ENCODE measurements at places on chromosomes 6 and 20.

- no peak for DNase-seq
These were observed 23.1 kb upstream of the DNAAF9 start for GRCh38 chr20:3430376-3431069.

DNA sequence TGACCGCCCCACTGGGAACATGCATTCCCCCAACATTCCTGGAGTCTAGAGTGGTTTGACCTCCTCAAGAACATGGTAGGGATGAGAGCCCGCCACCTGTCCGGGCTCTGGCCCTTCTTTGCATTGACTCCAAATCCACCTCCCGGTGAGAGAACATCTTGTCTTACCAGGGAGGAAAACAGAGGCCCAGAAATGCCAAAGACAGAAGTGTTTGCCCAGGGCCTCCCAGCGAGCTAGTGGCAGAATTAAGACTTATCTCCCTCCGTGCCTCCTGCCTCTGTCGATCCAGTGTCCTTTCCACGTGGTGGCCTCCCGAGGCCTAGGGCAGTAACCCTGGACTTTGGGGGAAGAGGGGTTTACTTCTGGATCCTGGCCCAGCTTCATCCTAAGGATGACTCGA lies 134.8 kb downstream of the JPH2 start:
- DNase-seq, result no peak

DNA sequence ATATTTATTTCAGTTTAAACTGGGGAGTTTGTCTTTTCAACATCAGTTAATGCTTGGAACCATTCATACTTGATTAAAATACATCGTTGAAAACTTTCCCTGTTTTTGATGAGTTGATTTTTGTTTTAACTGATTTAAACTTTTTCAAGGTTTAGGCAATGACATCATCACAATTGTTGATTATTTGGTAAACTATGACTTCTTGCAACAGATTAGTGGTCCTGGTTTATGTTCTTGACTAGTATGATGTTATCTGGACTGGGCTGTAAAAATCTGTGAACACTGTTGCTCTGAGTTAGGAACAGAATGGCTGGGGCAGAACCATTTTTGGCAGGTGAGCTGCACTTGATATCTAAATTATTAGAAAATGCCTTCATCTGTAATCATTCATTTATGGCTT lies at the start of gene ZC2HC1B:
ZC2HC1B (plus strand) TSS at position 241 of the 400 bp plus-strand sequence; CDS start at position 307, 66 bp downstream.
- DNase-seq, result no peak

- no peak for DNase-seq
These were observed 29.6 kb downstream of the RAMACL start for GRCh38 chr6:166556863-166557322.

GRCh38 chr6:75167851-75168250 lies 38.0 kb downstream of the COL12A1 start:
- DNase-seq, result no peak

DNA sequence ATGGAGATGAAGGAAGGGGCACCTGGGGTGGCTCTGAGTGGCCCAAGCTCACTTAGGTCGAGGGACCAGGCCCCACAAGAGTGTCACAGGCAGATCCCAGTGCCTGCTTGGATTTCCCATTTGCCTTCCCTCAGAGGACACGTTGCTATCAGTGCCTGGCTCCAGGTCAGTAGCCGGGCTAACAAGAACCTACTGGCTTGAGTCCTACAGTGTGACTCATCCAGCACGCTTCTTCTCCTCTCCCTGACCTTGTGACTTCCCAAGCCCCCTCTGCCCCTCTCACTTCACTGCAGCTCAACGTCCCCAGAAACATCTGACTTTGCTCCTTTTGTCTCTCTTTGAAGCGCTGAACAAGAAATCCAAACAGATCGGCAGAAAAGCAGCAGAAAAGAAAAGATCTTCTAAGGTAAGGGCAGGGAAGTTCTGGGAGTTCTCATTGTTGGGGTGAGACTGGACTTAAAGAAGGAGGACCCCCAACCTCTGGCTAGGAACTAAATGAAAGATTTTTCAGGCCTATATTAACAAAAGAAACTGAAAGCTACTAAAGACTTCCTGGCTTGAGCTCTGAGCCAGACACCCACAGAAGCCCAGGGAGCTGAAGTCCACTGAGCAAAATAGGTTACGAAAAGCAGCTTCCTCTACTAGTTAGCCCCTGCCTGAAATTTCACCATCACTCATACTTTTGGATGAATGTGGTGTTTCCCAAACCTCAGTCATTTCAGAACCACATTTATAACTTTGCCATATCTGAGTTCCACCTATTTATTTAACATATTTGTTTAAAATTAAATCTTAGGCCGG lies 21.5 kb downstream of the ASIP start:
- DNase-seq, result no peak

- no peak for DNase-seq
These were observed 97.5 kb downstream of the ZMYND8 start for GRCh38 chr20:47258745-47259695.

DNA sequence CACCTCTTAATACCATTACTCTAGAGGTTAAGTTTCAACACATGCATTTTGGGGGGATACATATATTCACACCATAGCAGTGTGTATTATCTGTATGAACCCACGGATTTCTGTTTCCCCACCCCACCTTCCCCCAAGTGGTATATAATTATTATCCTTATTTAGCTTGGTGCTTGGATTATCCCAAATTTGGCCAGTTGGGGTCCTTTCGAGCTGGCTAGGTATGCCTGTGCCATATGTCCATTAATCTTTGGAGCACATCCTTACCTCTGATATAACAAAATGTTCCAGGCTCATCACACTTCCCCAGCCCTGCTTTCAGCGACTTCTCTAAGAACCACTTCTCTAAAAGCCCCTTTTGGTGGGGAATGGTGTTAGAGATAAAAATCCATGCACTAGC lies 118.7 kb upstream of the MLIP start:
- no peak for DNase-seq

- no peak for DNase-seq
These were observed 73.7 kb downstream of the TPD52L1 start for GRCh38 chr6:125227244-125227643.

GRCh38 chr20:49775229-49775693 lies 37.4 kb upstream of the SLC9A8 start:
- no peak for DNase-seq

DNA sequence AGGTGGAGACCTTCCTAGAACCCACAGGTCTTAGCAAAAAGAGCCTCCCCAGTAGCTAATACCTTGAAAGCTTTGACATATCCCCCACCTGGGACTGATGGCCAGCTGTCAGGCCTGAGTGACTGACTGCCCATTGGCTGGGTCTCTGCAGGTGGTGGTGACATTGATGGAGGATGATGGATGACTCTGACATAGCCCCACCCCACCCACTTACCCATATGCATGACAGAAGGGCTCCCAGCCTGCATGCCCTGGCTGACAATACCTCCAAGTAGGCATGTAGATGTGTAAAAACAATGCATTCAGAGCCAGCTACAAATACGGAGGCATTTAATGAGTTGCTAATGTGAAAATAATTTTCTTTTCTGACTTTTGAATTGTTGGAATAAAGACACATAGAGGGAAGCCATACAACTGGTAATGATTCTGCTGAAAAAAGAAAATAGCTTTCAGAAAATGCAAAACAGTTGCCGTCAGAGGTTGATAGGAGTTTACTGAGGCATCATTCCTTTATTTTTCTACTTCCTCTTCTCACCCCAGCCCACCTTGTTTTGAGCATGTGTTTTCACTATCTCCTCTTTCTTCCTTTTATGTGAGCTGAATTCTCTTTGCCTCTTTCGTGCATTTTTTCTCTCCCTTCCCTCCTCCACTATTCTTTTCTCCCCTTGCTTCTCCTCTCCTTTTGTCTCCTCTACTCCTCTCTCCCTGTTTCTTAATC lies 70.6 kb downstream of the OLIG3 start:
- no peak for DNase-seq

DNA sequence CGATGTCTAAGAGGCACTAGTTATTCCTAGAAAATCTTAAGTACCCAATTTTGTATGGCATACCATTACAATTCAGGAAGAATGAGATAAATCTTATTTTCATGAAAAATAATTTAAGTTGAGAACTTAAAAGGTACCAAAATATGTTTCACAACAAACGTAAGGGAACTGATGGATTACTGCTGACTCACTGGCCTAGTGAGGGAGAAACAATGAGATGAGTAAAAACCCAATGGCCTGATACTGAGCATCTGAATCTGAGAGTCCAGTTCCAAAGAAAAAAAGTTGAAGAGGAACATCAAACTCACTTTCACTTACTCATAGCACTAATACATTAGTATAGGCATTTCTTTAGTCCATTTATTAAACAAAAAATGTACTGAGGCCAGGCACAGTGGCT lies 56.0 kb downstream of the MDN1 start:
- no peak for DNase-seq

DNA sequence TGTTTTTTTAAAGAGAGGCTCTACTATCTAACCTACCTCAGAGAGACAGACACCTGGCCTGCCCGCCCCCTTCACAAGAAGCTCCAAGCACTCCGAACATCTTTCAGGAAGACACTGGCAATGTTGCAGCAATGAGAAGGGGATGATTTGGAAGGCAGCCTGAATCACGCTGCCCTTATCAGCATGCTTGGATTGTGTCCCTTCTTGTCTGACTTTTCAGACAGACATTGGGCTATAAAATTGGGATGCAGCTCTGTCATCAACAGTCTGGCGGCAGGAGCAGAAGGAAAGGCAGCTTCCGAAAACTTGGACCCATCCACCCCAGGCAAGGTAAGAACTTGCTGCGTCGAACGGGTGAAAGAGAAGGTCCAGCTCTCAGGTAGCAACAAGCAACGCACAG lies 56.0 kb downstream of the CDK5RAP1 start:
- no peak for DNase-seq

DNA sequence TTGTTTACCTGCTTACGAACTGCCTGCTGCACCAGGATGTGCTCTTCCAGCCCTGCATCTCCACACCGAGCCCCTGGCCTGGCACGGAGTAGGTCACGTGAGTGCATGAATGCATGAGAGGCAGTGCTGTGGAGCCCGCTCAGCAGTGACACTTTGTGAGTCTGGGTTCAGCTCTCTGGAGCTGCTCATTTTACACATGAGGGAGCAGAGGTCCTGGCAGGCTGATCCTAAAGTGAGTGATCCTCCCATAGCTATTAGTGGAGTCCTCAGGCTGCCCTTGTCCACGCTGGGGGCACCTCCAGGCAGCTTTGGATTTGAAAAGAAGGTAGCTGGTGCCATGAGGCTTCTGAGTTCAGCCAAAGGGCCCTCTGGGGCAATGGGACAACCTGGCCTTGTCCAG lies 64.2 kb downstream of the EDN3 start:
- DNase-seq, result no peak

- DNase-seq, result no peak
These were observed 236.8 kb downstream of the DLL1 start for GRCh38 chr6:170053966-170054661.

DNA sequence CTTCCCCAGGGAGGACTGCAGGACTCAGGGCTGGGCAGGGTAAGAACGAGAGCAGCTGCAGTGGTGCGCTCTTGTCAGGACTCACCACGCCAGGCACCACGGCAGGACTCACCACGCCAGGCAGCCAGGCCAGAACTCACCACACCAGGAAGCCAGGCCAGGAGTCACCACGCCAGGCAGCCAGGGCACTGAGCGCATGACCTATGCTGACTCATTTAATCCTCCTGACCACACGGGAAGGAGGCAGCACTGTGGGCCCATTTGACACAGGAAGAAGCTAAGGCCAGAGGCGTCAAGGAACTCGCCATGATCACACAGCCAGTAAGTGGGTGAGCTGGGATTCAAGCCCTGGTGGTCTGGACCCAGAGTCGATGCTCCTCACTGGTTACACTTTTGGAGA lies 189.3 kb downstream of the PREX1 start:
- DNase-seq, result no peak

DNA sequence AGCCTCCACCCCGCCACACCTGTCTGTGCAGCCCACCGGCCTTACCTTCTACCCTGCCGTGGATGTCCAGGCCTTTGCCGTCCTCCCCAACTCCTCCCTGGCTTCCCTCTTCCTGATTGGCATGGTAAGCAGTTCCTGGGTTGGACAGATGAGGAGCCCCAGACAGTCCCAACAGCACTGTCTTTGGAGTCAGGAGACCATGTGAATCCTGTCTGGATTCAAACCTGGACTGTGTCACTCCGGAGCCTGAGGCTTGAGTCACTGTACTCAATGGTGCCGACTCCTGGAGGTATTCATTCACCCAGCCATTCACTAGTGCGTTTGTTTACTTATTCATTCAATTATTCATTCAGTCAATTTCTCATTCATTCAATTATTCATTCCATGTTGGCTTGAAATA lies 20.0 kb upstream of the LBP start:
- no peak for DNase-seq

- no peak for DNase-seq
These were observed 70.1 kb upstream of the RPS6KA2 start for GRCh38 chr6:166697113-166697512.

DNA sequence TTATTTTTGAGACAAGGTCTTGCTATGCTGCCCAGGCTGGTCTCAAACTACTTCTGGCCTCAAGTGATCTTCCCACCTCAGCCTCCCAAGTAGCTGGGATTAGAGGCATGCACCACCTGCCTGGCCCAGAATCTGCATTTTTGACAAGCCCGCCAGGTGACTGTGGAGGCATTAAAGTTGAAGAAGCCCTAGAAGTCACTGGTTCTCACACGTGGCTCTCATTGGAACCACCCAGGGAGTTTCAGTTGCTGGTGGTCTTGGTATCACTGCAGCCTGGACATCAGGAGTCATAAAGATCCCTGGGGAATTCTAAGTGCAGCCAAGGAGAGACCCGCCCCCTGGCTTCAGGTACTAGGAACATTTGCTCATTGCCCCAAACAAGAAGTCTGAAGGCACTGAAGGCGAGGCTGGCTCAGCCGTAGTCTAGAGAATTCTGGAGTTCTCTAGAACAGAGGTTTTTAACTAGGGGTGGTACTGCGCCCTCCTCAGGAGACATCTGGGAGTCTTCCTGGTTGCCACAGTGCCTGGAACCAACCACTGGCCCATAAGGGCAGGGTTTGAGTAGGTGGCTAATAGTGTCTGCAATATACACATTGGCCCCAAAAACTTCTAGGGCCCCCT lies 182.8 kb downstream of the ZMYND8 start:
- no peak for DNase-seq

GRCh38 chr6:36362551-36363370 lies 24.7 kb downstream of the ETV7 start:
- no peak for DNase-seq

DNA sequence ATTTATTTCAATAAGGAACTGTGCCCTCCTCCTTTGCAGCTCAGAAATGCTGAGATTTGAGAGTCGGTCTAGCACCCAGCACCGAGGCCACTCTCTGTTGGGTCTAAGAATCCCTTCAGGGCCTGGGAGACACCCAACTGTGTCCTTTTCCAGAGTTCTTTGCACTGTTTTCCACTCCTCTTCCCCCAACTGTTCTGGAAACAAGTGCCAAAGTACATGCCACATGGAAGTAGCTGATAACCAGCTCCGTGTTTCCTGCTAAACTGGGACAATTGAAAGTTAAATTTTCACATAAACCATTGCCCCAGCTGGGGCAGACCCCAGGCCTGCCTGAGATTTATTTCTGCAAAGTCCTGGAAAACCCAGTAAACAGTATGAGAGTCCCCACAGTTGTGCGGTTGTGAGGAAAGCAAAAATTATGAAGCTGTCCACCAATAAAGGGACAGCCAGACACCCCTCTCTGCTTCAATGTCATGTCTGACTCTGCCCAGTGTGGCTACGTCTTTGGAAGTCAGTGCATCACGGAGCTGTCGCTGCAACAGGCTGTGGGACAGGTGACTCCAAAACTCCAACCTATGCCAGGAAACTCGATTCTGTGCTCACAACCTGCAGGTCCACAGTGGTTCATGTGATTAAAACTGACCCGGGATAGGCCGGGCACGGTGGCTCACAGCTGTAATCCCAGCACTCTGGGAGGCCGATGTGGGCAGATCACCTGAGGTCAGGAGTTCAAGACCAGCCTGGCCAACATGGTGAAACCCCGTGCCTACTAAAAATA lies 178.0 kb upstream of the AFDN start:
- no peak for DNase-seq

- no peak for DNase-seq
These were observed 55.5 kb downstream of the ARID1B start for GRCh38 chr6:156832669-156833068.
